ENCODE measurements at places on chromosomes 1 and 21.

DNA sequence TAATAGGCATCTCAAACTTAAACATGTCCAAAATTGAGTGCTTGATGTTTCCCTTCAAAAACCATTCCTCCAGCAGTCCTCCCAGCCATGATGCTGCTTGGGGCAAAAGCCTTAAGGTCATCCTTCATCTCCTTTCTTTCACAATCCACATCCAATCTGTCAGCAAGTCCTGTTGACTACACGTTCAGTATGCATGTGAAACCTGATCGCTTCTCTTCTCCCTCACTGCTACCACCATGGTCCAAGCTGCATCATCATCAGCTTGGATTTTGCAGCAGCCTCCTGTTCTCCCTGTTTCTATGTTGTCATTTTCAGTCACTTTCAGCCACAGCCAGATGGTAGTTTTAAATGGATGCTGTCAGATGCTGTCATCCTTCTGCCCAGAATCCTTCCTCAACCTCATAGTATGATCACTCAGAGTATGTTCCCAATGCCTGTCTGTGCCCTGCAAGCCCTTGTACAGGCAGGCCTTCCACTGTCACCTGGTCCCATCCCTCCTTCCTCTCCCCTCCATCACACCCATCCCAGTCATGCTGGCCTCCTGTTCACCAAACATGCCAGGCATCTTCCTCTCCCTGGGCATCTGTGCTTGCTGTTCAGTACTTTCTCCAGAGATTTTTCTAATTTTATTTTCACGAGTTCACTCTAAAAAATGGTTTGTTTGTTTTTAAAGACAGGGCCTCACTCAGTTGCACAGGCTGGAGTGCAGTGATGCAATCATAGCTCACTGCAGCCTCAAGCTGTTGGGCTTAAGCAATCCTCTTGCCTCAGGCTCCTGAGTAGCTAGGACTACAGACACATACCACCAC, 66.0 kb downstream of the SYDE2 start:
- peak; percentile 69 for DNase-seq

GRCh38 chr1:1928231-1929101, 9.4 kb upstream of the TMEM52 start:
- no peak for DNase-seq

- DNase-seq, result no peak
These were observed 14.0 kb downstream of the PPIE start for GRCh38 chr1:39752703-39753102.

DNA sequence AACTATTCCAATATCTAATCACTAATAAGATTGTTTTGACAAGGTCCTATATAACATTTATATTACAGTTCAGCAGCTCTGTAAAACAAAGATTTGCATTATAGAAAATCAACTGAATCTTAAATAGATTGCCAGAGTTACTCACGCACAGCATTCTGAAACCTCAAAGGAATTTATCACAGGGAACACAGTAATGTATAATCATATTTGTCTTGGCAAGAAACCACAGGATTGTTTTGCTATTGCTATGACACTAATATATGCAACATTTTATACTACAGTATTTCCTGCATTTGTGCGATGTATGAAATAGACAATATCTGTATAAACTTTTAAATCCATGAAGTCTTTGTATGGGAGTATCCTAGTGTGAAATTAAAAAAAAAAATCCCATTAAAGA, 101.4 kb downstream of the PLPPR5 start:
- no peak for DNase-seq

GRCh38 chr1:53376041-53376461, 48.2 kb upstream of the LRP8 start:
- no peak for DNase-seq

Measured in NCI-H510A treated with DMSO at 0.1 percent for 48 hours (cell line).